ENCODE measurements at places on chromosomes 1 and 21. TPM values are rescaled to one million over a fixed set of nuclear protein-coding genes. Genes with fewer than 3 reads are reported as not detected.

DCST1 gene
- total RNA-seq, result not detected

MUTYH gene
- 30.5 TPM for total RNA-seq

DNAH14 gene
- total RNA-seq, result 1.4 TPM

ATF3 gene
- total RNA-seq, result 15.4 TPM

CLCA1 gene
- not detected for total RNA-seq

DNA sequence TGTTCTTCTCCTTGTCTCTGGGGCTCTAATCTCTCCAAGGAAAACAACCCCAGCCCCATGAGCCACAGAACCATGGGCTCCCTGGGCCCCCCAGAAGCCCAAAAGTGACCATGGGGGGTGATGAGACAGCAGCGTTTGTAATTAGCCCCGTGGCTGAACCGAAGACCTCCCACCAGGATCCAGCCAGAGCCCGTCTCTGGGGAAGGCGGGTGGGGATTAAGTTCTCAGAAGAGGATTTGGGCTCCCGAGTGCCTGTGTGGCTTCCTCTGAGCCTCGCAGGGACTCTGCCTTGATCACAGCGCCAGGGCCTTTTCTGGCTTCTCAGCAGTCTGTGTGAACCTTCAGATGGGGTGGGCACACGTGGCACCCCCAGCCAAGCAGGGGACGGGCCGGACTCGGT, 77.0 kb downstream of the ALPL start:
- no peak for DNase-seq

DNA sequence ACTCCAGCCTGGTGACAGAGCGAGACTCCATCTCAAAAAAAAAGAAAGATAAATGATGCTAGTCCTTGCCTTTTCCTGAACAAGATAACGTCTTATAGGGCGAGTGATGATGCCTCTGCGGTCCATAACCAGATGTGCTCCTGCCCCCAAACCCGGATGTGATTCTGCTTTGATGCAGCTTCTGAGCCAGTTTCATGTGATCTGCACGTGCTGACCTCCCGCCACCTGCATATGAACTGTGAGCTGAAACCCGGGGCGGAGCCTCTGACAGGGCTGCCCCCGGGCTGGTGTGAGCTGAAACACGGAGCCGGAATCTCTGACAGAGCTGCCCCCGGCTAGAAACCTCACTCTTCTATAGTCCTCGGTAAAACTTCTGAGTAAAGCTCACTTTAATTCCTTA, 1.3 kb downstream of the KRTAP12-4 start:
- no peak for DNase-seq

DNA sequence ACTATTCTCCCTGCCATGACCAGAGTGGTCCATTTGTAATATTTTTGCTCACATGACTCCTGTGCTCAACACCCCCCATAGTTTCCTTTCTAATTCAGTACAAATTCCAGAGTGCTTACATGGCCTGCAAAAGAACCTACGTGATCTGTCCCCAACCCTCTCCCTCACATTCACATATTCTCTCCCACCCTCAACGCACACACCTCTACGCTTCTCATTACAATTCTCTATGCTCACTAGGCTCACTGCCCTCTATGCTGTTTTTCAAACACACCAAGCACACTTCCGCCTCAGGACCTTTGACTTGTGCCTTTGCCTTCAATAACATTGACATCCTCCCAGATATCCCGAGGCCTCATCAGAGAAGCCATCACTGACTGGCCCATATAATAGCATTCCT, 23.8 kb upstream of the FBXO28 start:
- no peak for DNase-seq
